GM06990 (cell line): ENCODE measurements at places on chromosomes 1 and 21.

- peak; percentile 21 for DNase-seq
Measured at GRCh38 chr1:59355361-59355760, 58.5 kb downstream of the FGGY start.

GRCh38 chr1:39720094-39720999 lies 18.3 kb upstream of the PPIE start:
- DNase-seq = peak; percentile 42

DNA sequence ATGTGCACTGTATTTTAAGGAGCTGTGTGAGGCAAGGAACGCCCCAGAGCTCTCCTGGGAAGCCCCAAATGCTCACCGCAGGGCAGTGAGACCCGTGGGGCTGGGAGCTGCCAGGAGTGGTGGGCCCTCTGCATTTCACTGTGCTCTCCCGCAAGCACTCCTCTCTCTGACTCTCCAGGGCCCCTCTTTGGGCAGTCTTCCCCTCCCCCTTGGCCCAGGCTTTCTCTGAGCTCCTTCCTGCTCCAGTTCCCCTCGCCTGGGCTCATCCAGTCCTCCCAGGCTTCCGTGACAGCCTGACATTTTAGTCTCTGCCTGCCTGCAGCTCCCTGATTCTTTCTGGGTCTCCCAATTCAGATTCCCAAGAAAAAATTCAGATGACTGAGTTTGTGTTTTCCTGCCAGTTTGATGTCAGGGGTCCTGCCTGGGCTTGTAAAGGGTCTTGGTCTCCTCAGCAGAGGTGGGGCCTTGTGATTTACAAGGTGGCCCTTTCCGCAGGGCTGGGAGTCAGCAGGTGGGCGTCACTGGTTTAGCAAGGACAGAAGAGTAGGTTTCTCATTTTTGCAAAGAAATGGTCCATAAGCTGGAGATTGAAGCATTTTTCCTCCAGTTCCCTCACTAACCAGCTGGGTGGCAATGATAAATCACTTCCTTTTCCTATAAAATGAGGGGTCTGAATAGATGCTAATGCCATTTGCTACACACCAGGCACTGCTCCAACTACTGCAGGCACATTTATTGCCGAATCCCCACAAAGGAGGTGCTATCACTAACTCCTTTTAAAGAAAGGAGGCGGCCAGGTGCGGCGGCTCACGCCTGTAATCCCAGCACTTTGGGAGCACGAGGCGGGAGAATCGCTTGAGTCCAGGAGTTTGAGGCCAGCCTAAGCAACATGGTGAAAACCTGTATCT lies 1.9 kb upstream of the CA6 start:
- no peak for DNase-seq

DNA sequence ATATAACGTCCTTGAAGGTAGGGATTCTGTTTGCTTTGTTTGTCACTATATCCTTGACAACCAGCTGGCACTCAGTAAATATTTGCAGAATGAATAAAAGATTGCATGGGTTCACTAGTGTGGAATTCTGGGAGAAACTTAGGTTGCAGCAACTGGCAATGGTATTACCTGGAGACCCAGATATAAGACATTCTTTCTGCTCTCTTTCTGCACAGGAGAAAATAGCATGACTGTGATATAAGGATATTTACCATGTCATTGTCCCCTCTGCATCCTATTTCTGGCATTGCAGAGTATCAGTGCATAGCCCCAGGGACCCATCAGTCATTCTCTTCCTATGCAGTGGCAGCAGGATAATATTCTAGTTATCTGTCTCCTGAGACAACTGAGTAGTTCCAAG lies 308.9 kb upstream of the LRRC7 start:
- DNase-seq = no peak

GRCh38 chr21:34148826-34149558 lies 75.6 kb downstream of the MRPS6 start:
- no peak for DNase-seq

GRCh38 chr1:27961646-27962221 lies 2.0 kb downstream of the XKR8 start:
- DNase-seq = no peak

GRCh38 chr1:116127848-116128540 lies 16.8 kb downstream of the MAB21L3 start:
- DNase-seq = no peak

DNA sequence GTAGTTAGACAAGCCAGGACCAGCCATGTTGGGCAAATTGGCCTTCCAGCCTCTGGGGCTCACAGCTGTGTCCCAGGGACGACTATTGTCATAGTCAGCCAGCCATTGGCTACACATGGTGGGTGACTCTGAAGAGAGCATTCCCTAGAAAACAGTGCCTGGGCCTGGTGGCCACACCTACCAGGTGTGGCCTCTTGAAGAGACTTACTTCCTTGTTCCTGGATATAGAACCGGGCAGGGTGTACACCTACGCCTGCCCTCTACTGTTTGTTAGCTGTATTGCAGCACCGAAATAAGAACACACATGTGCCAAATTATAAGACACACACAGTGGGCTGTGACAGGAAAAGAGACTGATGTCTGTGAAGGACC lies 134.6 kb upstream of the ARHGEF16 start:
- peak; percentile 23 for DNase-seq

- DNase-seq = no peak
Measured at GRCh38 chr1:223727541-223727940, 15.2 kb downstream of the CAPN2 start.

DNA sequence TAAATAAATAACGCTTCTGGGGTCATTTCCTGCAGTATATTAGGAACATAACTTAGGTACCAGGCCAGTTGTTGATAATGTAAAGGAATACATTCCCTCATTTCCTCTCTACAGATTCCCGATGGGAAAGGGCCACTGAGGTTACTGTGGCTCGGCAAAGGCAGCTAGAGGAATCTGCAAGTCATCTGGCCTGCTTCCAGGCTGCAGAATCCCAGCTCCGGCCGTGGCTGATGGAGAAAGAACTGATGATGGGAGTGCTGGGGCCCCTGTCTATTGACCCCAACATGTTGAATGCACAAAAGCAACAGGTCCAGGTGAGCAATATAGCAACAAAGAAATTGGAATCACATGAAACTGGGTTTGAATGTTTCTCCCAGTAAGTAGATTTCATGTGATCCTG lies 109.6 kb upstream of the BMP8A start:
- DNase-seq = no peak

- peak; percentile 55 for DNase-seq
Measured at GRCh38 chr1:79472067-79472656, 465.6 kb upstream of the ADGRL4 start.
